Type B pancreatic cell (in vitro differentiated cells): ENCODE measurements at places on chromosomes 2 and 18.

DNA sequence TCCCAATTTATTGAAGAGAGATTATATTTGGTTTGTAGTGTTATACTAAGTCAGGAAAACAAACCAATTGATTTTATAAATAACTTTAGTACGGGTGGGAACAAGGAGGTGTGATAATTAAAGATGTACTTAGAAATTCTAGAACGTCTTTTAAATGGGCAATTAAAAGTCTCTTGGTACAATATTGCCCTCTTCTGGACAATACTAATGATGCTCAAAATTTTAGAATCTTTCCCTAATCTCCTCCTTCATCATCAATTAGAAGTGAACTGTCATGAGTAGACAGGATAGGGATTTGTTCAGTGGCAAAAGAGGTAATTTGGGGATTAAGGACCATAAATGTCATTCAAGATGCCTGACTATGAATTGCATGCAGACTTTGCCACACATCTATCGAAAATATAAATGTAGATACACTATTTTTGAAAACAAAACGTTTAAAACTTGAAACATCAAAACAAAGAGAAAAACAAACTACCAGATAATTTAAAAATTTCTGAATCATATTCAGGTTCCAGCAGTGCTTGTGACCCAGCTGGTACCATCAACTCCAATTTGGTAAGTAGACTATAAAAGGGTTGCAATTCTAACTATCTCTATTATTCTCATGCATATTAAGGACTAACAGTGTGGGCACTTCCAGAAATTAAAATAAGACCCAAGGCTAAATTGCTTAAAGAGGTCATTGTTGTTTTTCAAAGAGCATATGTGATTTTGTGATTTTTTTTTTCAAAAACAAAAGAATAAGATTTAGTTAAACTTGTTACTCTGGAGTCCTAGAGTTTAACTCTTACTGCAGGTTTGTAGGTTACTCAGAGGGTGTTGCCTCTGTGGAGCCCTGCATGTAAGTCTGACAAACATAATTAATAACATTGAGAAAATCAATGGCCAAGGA lies 123.5 kb downstream of the LAMA3 start:
- no peaks in the 10 kb centered on the region for H3K4me1 ChIP-seq
- H3K36me3 ChIP-seq: no peaks in the 10 kb centered on the region
- H3K4me3 ChIP-seq: no peak overlapping the region
- no peak overlapping the region for H3K27ac ChIP-seq

DNA sequence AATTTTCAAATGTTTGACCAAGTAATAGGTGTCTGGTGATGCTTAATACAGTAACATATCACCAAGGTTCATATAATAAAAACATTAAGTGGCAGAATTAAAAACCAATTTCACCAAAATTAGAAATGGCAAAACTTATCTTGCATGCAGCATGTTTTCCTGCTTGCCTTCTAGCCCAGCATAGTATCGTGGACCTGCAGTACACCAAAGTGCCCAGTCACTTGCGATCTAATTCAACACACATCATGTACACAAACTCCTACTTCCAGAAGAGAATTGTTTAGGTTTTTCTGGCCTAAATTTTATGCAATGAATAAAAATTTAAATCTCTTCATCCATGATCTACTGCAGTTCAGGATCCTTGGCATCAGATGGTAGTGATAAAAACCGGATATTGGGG lies 28.9 kb downstream of the LPIN2 start:
- H3K27ac ChIP-seq: no peak overlapping the region
- peaks cover 4% of the 10 kb centered on the region for H3K36me3 ChIP-seq
- no peak for DNase-seq
- peaks cover 42% of the 10 kb centered on the region for H3K4me1 ChIP-seq
- no peak overlapping the region for H3K4me3 ChIP-seq

DNA sequence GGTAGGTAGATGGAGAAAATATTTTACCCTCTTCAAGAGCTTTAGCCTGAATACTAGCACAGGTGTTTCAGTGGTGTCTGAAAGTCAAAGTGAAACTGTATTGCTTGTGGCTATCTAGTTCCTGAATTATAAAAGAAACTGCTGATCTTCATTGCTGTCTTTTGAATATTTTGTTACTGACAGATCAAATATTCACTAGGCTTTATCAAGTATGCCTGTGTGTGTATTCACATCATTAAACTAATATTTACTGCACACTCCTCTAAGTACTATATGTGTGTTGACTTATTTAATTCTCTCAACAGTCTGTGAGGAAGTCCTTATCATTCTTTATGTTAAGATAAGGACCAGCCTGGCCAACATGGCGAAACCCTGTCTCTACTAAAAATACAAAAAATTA lies 139.6 kb downstream of the SOCS6 start:
- no peak overlapping the region for H3K4me3 ChIP-seq
- H3K27ac ChIP-seq: no peak overlapping the region
- no peaks in the 10 kb centered on the region for H3K36me3 ChIP-seq

- peak overlapping the region; percentile 23 for H3K4me3 ChIP-seq
- no peaks in the 10 kb centered on the region for H3K27me3 ChIP-seq
- peak overlapping the region; percentile 29 for H3K27ac ChIP-seq
- H3K4me1 ChIP-seq: peaks cover 36% of the 10 kb centered on the region
Measured at GRCh38 chr2:28643327-28643726, 108.3 kb upstream of the PPP1CB start.

GRCh38 chr2:150428641-150429040 lies 58.8 kb downstream of the RND3 start:
- no peaks in the 10 kb centered on the region for H3K36me3 ChIP-seq
- H3K27me3 ChIP-seq: no peaks in the 10 kb centered on the region
- no peak overlapping the region for H3K4me3 ChIP-seq
- H3K4me1 ChIP-seq: peaks cover 52% of the 10 kb centered on the region
- H3K27ac ChIP-seq: no peak overlapping the region
- no peak for DNase-seq

- H3K27ac ChIP-seq: no peak overlapping the region
- H3K27me3 ChIP-seq: no peaks in the 10 kb centered on the region
- H3K36me3 ChIP-seq: no peaks in the 10 kb centered on the region
- H3K4me3 ChIP-seq: no peak overlapping the region
- H3K4me1 ChIP-seq: no peaks in the 10 kb centered on the region
Measured at GRCh38 chr2:211836409-211836808, 702.2 kb downstream of the ERBB4 start.
